ENCODE measurements at places on chromosomes 5 and 9.

- DNase-seq: no peak
Observed at GRCh38 chr9:95742821-95743220, 132.7 kb upstream of the ERCC6L2 start.

DNA sequence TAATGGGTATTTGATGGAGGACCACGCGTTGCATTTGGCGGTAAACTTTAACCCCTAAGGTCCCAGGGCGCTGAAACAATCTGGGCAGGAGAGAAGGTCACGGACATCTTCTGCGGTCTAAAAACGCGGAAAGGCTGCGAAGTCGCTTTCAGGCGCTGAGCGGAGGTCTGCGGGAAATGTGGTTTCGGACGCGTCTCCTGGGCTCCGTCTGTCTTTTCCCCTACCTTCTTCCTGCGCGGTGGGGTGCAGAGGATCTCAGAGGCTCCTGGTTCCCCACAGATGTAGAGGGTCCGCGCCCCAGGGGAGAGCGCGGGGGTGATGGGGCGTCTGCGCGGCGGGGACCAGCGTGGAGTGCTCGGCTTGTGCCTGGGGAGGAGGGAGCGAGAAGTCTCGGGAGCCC, 58.4 kb downstream of the ZNF510 start:
- peak; percentile 3 for DNase-seq

DNA sequence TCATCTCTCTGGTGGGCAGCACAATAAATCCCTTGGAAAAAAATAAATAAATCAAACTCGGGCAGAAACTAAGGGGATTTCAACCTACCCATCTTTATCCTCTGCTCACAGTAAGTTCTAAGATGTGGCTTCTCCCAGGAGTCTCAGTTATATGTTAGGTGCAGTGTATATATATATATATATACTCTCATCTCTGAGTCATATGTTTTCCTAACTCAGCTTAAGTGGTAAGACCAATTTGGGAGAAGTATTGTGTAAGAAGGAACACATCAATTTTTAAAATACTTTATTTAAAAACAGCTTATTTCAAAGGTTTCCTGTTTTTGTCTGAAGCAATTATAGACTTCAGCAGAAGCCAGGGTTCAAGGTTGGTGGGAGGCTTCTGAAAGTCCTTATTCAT, 20.3 kb upstream of the OSMR start:
- DNase-seq: no peak

GRCh38 chr9:136187197-136187596, 17.7 kb downstream of the LHX3 start:
- no peak for DNase-seq

- no peak for DNase-seq
Observed at GRCh38 chr5:77224672-77225355, 14.3 kb downstream of the PDE8B start.

- DNase-seq: no peak
Observed at GRCh38 chr5:79585116-79585515, 27.1 kb upstream of the TENT2 start.

GRCh38 chr9:19940811-19941535, 152.1 kb upstream of the SLC24A2 start:
- DNase-seq: no peak

GRCh38 chr5:131541762-131542161, 93.3 kb downstream of the RAPGEF6 start:
- DNase-seq: no peak

DNA sequence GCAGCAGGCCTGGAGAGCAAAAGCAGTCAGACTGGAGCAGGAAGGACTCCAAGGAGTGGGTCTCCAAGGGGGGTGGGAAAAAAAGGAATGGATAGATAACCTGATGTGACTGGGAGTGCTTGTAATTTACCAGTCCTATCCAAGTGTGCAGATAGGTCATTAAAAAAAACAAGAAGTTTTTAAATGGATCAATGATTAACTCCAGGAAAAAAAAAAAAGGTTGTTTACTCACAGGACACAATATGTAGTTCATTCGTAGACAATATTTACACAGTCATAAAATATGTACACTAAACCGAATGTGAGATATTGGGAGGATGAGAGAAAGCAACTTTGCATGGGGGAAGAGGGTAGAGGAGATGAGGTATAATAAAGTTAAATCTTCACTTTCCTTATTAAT, 20.4 kb downstream of the ZBTB5 start:
- DNase-seq: no peak

GRCh38 chr9:91131433-91131839, 230.3 kb downstream of the AUH start:
- no peak for DNase-seq

- DNase-seq: no peak
Observed at GRCh38 chr9:103397868-103398600, 402.9 kb downstream of the CYLC2 start.

GRCh38 chr9:125816321-125816720, 69.1 kb downstream of the PBX3 start:
- no peak for DNase-seq

- DNase-seq: no peak
Observed at GRCh38 chr5:111731638-111732037, 25.4 kb downstream of the NREP start.

DNA sequence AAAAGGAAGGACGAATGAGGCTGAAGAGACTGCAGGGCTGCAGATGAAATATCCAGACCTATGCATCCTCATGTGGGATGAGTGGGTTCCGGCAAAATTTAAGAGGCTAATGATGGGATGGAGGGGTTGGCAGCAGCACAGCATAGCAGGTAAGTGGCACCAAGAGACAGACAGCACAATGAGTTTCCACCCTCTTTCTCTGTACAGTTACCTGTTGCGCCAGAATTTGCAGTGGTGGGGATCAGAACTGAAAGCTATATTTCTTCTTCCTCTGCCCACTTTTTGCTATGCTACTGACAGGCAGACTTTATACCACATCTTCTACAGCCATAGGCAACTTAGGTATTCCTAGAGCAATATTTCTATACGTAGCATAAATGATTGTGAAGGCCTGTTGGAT, 227.0 kb downstream of the EPB41L4A start:
- no peak for DNase-seq

DNA sequence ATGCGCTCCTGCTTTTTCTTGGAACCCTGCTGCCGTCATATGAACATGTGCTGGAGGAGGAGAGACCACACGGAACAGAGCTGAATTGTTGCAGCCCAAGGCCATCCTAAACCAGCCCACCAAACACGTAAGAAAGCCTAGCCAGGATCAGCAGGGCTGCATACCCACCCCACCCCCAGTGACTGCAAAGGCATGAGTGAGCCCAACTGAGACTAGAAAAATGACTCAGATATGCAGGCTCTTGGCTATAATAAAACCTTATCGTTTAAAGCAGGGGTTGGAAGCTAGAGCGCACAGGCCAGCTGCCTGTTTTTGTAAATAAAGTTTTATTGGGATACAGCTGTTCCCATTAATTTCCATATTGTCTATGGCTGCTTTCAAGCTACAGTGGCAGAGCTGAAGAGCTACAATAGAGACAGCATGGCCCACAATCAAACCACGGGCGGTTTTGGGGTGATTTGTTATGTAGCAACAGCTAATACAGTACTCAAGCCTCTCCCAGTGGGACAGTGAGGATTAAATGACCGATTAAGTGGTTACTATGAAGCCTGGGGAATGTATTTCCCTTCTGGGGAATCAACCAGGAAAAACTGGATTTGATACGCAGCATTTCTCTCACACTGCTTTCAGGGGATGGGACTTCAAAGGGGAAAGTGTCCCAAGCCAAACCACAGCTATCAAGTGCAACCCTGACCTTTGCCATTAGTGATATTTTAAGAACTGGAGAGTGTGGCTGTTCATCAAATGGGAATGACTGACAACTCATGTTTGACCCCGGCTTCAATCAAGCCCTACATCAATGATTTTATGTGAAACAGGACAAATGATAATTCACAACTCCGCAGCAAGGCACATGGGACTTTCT, 6.3 kb downstream of the SHB start:
- DNase-seq: no peak

DNA sequence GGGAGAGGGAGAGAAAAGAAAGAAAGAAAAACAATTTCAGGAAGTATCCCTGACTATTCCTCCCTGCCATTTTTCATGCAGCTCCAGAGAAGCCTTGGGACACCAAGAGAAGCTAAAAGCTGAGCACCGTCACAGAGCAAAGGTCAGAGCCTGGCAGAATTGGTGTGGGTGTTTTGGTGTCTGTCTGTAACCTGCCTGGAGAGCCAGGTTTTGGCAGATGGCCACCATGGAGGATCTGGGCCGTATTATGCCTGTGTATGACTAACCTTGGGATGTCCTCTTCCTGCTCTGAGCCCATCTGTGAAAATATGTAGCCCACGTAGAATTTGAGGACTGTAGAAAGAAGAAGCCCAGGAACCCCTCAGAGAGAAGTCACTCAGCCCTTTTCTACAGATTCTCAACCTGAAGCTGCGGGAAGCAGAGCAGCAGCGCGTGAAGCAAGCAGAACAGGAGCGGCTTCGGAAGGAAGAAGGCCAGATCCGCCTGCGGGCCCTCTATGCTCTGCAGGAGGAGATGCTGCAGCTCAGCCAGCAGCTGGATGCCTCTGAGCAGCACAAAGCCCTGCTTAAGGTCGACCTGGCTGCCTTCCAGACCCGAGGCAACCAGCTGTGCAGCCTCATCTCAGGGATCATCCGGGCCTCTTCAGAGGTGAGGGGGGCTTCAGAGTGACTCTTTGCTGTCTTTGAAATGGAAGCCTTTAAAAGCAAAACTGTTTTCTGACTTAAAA, 18.8 kb downstream of the GLE1 start:
- DNase-seq: no peak
